ENCODE measurements at places on chromosomes 7 and 10.

DNA sequence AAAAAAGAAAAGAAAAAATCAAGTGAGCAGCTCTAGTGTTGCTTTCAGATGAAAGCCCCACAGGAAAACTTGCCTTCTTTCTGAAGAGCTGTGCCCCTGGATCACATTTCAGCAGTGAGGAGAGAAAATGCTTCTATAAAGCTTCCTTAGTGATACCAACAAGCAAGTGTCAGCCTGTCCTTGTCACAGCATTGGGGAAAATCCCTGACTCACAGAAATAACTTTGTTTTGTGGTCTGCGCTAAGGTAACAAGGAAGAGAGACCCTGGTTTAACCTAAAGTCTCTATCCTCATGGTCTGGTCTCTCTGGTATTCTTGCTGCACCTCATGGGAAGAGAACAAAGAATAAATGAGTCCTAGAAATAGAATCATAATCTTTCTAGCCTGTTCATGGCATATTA lies 885.2 kb upstream of the SORCS1 start:
- DNase-seq: no peak

- DNase-seq: no peak
These were observed 54.3 kb downstream of the BMPER start for GRCh38 chr7:33959676-33960075.

DNA sequence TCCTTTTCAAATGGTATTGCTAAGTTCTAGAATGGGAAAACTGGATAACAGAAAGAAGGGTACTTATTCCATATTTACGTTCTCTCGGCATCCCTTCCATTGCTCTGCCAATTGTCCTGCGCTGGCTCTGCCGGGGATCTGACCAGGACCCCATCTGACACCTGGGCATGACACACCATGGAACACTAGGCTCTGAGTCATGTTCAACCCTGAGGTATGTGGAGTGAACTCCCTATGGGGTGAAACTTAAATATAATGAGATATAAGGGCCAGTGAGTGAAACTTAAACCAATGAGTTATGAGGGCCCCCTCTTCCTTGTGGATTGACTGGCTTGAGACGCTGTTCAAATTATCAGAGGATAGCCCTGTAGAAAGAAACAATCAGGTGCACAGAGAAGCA lies 55.1 kb upstream of the ZEB1 start:
- no peak for DNase-seq

DNA sequence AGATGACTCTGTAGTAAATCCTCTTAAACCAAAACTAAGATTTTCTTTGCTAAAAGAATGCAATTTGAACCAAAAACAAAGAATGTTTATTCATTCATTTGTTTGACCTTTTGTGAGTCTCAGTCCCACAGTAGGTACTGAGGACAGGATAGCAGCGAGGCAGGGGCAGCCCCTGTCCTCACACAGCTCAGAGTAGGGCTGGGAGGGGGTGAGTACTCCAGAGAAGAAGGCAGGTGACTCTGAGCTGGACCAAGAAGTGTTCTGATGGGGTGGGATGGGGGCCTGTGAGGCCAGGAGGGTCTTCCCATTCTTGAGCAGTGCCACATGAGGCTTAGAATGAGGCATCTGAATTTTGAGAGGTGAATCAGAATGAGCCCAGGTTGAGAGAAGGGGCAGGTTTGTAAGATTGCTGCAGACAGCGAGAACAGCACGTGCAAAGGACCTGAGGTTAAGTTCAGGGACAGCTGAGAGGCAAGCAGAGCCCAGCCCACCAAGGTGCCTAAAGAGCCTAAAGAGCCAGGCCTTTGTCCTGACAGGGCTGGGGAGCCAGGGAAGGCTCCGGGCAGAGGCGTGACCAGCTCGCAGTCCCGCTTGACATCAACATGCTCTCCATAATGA lies 56.9 kb upstream of the CHST15 start:
- DNase-seq: no peak

DNA sequence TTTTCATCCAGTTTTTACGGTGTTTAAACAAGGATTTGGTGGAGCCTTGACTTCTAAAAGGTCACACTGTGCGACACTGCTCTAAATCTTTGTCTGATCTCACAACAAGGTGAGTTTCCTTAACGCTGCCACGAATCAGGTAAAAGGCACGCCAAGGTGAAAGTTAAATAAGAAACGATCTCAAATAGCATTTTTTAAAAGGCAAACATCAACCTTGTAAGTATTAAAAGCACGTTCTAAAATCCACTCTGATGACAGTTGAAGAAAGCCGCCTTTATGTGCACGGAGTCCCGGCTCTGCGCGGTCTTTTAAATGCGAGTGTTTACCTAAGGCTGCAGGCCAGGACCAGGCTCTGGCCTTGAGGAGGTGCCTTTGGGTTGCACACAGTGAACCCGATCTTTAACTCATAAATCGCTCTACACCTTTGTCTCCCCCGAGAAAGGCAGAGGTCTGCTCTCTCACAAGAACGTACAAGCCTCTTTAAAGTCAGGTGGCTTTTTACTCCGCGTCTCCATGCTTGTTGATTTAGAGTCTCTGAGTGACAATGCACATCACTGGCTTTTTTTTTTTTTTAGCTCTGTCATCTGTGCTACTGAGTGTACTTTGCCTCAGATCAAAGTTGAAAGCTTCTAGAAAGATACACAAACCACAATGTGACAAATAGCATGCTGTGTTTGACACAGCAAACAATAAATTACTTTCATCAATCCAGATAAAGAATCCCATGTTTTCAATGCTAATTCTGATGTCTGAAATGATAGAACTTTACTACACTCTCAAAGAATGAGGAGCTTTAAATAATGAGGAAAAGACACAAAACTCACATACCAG lies 25.9 kb upstream of the RNF32 start:
- DNase-seq: no peak

DNA sequence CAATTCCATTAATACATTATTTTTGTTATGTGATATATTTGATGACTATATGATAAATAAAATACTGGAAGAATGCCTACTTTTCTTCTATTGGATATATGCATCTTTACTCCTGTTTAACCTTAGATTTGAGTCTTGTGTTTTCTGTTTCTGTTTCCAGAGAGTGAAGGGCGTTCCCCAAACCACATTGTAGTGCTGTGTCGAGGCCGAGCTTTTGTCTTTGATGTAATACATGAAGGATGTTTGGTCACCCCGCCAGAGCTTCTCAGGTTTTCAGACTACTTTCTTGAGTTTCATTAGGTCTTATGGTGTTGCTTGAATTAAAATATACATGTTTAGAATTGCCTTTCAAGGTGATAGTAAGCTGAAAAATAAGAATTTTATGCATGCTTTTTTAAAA lies 23.8 kb downstream of the CROT start:
- DNase-seq: no peak

DNA sequence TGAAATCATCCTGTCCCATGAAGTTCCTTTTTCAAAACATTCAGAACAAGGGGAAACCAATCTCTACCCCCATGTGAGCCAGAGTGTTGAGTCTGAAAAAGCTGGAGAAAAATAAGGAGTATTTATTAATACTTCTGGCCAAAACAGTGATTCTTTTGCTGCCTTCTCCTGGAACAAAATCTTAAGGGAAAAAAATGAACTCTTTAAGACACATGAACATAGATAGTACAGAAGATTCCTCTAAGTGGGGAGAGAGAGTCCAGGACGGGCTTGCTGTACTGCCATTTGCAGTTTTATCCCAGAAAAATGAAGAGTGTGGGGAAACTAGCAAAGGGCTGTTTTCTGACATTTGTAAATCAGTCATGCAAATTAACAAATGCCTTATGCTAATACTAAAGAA lies 173.4 kb upstream of the CELF2 start:
- no peak for DNase-seq

DNA sequence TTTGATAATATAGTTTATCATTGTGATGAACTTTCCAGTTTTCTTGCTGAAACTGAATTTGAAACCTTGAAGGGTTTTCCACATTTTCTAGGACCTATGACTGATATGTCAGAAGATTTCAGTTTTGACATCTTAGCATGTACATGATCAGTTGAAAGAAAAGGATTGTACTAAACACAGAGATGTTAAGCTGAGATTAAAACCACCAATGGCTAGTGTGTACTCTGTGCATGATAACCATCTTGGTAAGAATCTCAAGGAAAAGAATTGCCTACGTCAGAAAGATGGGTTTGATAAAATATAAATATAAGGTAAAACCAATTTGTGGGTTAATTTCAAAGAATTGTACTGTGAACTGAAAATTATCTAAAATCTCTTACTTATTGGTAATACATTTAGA lies 776.4 kb downstream of the GATA3 start:
- DNase-seq: no peak

DNA sequence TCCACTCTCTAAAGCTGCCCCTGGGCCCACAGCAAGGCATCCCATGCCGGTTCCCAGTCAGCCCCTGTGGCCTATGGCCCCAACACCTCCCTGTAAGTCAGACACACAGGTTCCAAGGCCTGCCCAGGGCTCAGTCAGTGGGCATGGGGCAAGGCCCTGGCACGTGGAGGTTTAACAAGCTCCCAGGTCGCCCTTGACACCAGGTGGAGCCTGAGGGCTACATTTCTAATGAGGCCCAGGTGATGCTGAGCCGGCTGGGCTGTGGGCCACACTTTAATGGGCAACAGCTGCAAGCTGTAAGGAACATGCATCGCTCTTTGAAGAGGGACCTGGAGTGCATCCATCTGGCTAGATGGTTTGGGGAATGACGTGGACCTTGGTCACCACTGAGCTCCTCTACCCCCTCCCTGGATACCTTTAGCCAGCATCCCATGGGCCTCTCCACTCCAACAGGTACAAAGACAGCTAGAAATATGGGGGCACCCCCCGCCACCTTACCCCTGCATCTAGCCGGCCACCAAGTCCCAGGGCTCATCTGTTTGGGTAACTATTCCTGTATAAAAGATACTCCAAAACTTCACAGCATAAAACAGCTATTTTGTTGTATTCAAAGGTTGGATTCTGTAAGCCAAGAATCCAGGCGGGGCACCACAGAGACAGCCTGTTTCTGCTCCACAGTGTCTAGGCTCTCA lies 122.5 kb downstream of the OAT start:
- peak; percentile 24 for DNase-seq

GRCh38 chr10:66943590-66943989 lies 17.8 kb downstream of the LRRTM3 start:
- DNase-seq: no peak

DNA sequence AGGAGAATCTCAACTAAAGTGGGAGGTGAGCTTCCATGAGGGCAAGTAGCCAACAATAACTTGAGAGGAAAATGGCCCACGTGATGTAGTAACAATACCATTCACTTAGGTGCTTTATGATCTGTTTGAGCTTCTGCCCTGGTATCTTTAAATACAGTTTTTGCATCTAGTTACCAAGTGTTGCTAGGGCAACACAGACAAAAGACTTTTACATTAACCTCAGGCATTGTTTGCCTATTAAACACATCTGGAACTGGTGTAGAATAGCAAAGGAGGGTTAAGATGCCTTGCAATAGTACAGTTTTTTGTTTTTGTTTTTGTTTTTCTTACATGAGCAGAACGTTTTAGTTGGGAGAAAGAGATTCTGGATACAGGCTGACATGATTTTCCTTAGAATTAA lies 97.7 kb upstream of the MTPN start:
- DNase-seq: no peak

- DNase-seq: no peak
These were observed 9.7 kb upstream of the MKRN1 start for GRCh38 chr7:140489026-140489359.

GRCh38 chr10:99233000-99233688 lies 2.5 kb downstream of the HPSE2 start:
- no peak for DNase-seq

DNA sequence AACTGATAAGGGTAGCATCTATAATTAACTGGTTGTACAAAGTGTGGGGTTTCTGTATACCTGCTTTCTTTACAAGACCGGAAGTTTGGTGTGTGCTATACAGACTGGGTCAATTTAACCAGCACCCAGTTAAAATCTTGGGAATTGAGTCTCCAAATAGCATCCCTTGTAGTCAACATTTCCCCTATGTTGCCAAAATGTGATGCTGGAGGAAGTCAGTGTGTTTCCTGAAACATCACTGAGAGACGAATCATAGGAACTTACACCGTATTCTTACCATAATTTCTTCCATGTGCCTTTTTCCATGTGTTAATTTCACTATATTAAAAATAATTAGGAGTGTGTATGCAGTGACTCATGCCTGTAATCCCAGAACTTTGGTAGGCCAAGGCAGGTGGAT lies 1.7 kb downstream of the AKR1C4 start:
- DNase-seq: no peak

DNA sequence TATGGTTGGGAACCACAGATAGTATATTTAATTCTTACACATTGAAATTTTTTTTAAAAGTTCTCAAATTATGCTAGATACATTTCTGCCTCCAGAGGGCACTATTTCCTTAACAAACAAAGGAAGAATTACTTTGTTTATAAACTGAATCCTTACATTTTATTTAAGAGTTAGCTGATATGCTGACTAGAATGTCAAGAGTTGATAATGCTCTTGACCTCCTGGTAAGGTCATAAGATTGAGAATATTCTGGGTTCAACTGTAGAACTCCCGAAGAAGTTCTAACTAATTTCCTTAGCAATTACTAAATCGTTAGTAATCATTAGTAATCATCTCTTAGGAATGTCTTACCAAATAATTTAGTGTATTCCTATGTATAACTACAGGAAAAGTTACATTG lies 95.3 kb upstream of the CYP26C1 start:
- peak; percentile 14 for DNase-seq

DNA sequence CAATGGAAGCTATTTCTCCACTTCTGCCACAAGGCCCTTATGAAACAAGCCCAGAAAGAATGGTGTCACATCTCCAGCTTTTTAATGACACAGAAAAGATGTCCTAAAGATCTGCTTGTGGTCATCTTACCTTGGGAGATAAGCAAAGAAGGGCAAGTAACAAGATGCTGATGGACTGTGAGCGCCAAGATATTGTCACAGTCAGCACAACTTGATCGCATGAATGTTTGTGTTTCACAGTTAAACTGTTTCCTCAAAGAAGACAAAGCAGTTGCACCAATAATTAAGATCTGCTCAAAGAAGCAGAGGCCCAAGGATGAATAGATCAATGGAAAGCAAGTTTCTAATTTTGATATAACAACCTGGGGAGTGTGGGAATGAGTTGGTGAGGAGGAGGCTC lies 15.9 kb downstream of the ICA1 start:
- no peak for DNase-seq

GRCh38 chr10:108598320-108598695 lies 1325.0 kb downstream of the XPNPEP1 start:
- DNase-seq: no peak

- no peak for DNase-seq
These were observed 48.4 kb downstream of the SHH start for GRCh38 chr7:155763691-155764437.

DNA sequence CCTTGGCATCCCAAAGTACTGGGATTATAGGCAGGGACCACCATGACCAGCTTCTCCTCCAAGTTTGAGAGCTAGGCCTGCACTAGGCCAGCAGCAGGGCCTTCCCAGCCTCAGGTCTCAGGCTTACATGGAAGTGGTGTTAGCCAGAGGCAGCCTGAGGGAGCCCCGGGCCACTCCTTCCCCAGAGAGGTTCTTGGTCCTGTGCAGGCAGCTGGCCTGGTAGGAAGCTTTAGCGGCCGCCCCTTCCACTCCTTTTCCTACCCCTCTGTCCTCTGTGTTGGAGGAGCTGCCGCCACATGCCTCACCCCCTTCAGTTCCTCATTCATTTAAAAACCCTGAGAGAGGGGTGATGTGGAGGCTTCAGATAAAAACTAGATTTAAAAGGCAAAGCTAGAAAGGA lies 40.3 kb downstream of the TSPAN15 start:
- DNase-seq: no peak

- no peak for DNase-seq
These were observed 56.8 kb upstream of the DDC start for GRCh38 chr7:50621973-50622490.

Data from H4 (cell line).